ENCODE measurements at places on chromosomes 2 and 18.

GRCh38 chr2:127108090-127108523 lies 1.2 kb upstream of the BIN1 start:
- no peak for DNase-seq

DNA sequence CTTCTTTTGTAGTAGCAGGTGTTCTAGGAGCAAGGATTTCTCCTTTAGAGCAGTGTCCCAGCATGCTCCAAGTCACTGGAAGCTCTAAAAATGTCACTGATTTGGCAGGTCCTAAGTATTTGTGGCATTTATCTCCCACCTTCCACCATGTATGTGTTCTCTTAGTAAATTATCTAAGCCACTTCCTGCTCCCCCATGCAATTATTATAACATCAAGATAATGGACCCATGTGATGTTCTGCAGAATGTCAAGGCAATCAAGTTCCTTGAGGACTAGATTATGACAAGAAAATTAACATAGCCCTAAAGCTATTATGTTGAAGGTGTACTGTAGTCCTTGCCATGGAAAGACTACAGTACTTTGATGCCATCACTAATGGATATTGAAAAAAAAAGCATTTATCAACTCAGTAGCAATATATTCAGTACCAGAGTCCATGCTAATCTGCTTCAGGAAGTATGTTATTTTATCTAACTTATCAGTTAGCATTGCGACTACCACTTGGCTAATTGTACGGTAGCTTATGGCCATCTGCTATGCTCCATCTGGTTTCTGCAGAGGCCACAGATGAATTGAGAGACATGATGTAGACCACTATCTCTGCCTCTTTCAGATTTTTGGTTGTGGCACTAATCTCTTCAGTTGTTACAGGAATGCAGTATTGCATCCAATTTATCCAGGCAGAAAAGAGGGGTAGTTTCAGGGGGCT lies 56.7 kb downstream of the GPR39 start:
- DNase-seq = no peak

DNA sequence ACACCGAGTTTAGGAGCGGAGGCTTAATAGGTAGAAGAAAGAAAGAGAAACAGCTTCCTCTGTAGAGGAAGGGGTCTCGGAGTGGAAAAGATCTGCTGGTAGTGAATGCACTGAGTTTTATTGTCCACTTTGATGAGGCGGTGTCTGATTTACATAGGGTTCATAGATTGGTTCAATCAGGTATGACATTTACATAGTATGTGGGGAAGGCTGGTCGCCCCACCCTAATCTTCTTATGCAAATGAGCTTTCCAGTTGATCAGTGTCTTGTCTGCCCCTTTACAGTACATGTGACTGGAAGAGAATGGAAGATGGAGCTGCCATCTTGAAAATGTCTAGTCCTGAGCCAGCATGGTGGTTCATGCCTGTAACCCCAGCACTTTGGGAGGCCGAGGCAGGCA lies 19.9 kb upstream of the CNOT11 start:
- no peak for DNase-seq

GRCh38 chr2:209391776-209392401 lies 32.0 kb upstream of the MAP2 start:
- peak; percentile 53 for DNase-seq

GRCh38 chr2:18005411-18005810 lies 126.9 kb downstream of the KCNS3 start:
- DNase-seq = no peak

- no peak for DNase-seq
Observed at GRCh38 chr2:238421695-238422035, 5.1 kb upstream of the ASB1 start.

DNA sequence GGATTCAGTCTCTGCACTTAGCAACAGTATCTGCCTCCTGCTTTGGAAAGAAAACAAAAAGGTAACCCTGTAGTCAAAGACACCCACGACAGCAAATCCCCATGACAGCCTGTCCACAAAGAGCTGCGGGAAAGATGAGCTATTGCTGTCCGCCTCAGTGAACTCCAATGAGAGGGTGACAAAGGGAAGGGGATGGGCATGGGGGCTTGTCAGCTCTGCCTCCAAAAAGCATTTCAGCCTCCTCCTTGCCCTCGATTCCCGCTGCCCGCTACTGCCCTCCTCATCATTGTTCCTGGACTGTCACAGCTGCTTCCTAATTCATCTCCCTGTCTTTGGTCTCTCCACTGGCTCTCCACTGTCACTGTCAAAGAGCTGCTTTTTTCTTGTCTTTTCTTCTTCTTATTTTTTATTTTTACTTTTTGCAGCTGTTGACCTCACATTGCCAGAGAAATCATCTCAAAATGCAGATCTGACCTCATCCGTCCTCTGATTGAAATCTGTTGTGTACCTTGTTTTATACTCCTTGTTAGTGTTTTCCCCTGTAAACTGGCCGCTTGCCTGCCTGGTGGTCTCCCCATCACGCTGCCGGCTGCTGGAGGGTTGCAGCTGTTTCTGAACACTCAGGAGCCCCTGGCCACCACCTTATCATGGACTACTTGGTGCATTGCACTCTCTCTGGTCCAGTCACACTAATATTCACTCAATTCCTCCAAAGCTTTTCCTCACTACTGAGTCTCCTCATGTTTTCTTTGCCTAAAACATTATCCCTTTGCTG lies 7.9 kb upstream of the E2F6 start:
- no peak for DNase-seq

DNA sequence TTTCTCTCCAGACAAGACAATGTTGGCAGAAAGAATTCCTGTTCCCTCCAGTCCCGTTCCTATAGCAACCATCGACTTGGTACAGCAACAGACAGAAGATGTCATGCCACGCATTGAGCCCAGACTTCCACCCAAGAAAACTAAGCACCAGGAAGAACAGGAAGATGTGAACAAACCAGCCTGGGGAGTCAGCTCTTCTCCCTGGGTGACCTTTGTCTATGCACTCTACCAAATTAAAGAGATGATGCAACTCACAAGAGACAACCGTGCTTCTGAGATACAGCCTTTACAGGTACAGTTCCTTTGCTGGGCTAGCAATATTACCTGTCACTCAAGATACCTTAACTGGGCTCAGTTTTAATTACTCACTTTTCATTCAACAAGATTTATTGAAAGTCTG lies 37.1 kb downstream of the NEMP2 start:
- peak; percentile 53 for DNase-seq
